ENCODE measurements at places on chromosomes 2 and 18.

DNA sequence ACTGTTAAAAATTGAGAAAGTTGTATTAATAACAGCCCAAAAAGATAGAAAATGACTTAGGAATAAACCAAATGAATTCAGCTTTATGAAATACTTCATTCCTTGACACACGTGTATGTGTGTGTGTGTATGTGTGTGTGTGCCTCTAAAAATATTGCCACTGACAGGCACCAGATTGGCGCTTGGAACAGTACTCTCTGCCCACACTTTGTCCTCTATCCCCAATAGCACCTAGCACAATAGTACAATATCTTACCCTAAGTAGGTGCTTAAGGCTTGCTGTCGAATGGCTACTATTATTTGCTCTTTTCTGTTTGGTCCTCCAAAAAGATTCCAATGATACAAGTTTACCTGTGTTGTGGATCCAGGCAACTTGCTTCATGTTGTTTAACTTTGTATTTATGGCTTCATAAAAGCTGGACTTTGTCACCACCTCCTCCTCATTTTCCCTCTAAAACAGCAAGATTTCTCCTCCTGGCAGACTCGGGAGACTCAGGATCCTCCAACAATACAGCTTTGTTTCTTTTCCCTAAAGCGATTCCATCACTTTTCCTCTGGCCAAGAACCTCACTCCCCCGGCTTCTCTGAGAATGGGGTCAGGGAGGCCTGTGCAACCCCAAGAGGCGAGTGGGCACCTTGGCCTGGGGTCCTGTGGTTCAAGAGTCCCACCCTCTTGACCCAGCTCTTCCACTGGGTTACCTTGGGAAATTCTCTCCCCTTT, 43.3 kb upstream of the LCLAT1 start:
- DNase-seq: no peak

GRCh38 chr2:207163053-207163755, 2.5 kb downstream of the KLF7 start:
- no peak for DNase-seq

DNA sequence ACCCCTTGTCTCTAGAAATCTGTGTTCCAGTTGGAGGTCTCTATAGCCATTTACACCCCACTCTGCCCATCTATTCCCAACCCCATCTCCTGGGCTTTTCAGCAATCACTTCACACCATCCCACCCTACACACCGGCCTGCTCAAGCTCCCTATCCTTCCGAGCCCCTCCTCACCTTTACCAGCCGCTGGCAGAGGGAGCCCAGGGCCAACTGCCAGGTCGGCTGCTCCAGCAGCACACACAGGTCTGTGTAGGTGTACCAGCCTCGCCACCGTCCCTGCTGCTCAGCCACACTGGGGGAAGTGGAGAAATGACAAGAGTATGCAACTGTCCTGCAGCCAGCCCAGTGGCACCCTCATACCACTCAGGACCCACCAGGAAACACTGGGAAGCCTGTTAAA, 3.3 kb upstream of the SLC23A3 start:
- no peak for DNase-seq

DNA sequence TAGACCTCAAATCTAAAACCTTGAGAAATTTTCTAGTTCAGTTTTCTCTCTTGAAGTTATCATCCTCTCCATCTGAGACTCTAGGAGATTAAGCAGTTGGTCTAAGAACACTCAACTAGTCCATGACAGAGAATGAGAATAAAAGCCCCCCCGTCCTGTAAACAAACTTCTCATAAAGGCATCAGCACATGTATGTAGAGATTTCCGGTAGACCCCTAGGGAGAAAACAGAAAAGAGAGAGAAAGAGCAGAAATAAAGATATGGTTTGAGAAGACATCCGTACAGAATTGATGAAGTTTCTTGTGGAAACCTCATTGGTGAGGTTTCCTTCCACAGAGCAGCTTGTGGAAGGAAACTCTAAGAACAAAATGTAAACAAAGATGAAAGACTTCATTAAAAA, 3.2 kb upstream of the GPR155 start:
- DNase-seq: no peak

GRCh38 chr2:36616947-36617346, 19.0 kb upstream of the FEZ2 start:
- no peak for DNase-seq

Measured in SIG-M5 (cell line).